ENCODE measurements at places on chromosomes 12 and 14.

GRCh38 chr12:113329791-113330417 lies 5.0 kb downstream of the SLC8B1 start:
- DNase-seq: no peak

DNA sequence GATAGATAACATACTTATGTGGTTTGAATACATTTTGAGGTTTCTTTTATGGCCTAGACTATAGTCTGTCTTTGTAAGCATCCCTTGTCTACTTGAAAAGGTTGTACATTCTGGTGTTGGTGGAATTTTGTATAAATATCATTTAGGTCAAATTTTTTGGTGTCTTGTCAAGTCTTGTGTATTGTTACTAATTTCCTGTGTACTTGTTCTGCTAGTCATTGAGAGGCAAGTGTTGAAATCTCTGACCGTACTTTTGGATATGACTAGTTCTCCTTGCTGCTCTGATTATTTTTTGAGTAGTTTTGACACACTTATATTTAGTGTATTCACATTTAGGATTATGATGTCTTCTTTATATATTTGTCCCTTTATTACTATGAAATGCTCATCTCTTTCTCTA lies 219.6 kb downstream of the CCDC91 start:
- no peak for DNase-seq

GRCh38 chr12:97753332-97753731 lies 290.7 kb downstream of the RMST start:
- DNase-seq: no peak

- DNase-seq: no peak
Observed at GRCh38 chr12:6226002-6226678, 25.9 kb downstream of the CD9 start.

GRCh38 chr14:102363182-102363943 lies 622 bp downstream of the TECPR2 start:
- DNase-seq: peak; percentile 47

DNA sequence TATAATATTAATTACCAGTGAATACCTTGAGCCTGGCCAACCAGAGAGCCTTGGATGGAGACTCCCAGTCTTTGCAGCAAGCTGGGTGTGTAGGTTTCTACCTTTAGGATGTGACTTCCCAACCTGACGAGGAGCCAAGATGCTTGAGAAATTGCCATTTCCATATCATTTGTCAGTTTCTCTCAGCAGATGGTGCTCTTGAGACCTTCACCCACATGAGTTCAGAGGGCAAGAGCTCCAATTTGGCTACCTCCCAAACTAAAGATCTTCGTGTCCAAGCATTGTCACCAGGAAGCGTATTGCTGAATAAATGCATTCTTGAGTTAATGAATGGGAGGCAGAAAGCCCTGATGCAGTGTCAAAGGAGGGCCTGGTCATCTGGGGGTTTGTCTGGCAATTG lies 106.4 kb upstream of the TBX5 start:
- peak; percentile 43 for DNase-seq

- DNase-seq: no peak
Observed at GRCh38 chr12:121568971-121569751, 11.7 kb downstream of the KDM2B start.

DNA sequence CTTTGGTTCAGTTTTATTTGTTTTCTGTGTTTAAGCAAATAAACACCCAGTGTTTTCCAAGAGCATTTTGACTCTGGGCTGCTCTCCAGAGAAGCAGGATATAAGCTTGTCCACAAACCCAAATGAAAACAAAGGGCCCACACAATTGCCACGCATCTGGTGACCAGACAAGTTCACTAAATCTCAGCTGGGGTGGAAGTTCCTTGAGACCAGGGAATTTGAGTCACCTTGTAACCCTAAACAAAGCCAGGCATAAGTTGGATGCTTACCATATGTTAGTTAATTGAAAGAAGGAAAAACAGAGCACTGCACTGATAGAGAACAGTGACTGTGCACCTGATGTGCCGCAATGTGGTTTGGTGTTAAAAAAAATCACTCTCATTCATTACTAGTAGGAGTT lies 1.6 kb upstream of the TXNRD1 start:
- DNase-seq: no peak

DNA sequence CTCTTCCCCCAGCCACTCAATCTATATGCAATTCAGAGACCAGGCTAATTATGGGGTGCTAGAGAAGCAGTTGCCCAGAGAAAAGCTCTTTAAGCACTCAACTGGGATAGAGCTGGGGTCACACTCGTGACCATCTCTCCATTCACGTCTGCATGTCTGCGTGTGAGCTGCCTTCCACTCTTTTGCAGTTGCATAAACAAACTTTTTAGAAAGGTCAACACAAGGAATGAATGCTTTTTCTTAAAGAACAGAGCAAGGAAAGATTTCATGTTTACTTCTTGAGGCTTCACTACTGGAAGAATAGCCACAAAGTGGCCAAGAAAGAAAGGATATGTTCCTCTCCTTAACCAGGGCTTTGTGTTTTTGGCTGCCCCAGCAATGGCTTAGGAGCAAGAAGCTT lies 151.1 kb downstream of the SAMD4A start:
- DNase-seq: no peak

DNA sequence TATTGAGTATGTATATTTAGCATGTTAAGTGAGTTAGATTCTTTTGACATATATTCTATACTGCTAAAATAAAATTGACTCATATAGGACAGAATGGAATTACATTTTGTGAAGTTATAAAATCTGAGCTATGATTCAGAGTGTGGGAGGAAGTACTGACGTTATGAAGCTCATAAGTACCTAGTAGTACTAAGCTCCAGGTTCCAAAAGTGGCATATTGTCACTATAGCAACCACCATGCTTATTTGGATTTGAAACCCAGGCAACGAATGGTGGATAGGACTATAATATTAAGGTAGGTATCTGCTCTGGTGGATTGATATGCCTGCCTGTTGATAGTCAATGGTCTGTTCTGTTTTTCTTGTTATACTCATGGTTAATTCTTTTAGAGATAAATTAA lies 2.2 kb upstream of the FBXO33 start:
- DNase-seq: no peak

GRCh38 chr12:94623161-94623920 lies 27.0 kb downstream of the TMCC3 start:
- no peak for DNase-seq

- DNase-seq: no peak
Observed at GRCh38 chr12:105047308-105047707, 37.0 kb downstream of the ALDH1L2 start.

- DNase-seq: peak; percentile 76
Observed at GRCh38 chr14:95432144-95433093, 84.0 kb downstream of the SYNE3 start.

DNA sequence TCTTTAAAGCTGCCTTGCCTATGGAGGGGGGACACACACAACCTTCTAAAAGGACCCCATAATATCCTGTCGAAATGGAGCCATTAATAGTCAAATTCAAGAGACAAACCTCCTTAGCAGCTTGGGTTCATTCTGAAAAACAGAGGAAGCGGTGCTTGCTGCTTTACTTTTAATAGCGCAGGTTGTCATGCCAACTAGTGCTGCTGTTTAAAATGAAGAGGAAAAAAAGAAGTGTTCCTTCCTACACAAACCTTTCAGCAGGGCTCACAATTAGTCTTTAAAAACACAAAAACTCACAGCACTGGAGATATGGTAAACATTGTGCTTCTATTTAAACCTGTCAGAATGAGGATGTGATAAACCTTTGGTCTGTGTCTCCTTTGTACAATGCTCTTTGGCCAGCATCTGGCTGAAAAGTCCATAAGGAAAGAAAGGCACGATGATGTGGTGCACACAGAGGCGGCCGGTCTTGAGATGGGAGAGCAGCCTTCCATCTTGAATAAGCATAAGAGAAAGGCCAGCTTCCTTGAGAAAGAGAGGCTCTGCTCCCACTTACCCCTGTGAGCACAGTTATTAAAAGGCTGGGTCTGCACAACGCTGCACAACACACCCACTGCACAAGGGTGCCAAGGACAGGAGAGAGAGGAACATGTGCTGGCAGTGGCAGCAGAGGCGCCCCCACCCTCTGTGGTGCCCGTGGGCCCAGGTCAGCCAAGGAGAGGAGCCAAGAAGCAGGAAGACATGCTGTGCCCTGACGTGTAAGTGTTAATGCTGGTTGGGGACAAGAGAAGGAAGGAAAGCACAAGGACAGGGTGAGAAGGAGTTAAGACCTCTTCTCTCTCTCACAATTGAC lies 144.6 kb downstream of the TTC7B start:
- no peak for DNase-seq

DNA sequence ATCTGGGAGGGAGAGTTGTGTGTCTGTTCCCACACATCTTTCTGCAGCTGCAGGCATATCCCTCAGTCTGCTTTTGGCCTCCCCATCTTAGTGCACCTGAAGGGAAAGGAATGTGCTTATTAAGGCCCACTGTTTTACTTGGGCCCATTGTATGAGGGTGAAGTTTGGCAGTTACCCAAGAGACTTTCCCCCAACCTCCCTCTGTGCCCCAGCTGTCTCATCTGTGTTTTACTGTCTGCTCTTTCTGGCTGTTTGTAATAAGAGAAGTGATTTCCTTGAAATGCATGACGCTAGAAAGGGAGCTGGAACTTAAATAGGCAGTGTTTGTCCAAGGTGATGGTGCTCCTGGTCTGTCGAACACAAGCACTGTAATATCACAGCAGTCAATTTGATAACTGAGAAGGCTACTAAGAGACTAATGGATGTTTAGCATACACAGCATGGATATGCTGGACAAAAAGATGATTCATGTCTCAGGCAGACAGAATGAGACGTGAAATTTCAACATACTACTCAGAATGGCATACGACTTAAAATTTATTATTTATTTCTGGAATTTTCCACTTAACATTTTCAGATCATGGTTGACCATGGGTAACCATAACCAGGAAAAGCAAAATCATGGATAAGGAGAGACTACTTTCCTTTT lies 43.6 kb downstream of the FSCB start:
- DNase-seq: no peak

DNA sequence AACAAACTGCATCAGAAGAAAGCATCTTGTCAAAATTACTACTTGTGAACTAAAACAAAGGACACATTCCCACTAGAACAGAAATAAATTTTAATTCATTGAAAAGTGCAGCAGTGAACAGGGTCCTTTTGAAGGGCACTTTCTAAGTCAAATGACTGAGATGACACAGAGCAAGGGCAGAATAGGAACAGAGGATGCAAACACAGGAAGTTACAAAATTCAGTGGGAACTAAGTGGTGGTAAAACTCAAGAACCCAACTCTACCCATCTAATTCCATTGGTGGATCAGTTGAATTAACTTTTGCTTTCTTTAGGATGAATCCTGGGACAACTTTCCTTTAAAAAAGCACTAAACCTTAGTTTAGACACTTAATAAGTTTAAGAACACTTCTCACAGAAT lies 45.8 kb downstream of the GNS start:
- no peak for DNase-seq

DNA sequence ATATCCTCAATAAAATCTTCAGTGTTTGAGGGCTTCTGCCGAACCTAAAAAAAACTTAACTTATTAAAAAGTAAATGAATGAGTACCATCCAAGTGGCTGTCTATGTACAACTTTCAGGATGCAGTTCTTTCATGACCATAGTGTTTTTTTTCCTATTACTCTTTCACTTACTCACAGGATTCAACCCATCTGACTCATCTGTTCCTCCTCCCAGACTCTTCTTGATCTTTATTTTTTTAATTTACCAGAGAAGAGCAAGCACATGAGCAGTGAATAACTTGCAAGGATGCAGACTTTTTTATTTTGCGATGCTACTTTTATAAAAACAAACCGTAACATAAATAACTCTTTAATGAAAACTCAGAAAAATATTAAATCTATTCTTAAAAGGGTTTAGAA lies 24.5 kb downstream of the RECQL start:
- no peak for DNase-seq

DNA sequence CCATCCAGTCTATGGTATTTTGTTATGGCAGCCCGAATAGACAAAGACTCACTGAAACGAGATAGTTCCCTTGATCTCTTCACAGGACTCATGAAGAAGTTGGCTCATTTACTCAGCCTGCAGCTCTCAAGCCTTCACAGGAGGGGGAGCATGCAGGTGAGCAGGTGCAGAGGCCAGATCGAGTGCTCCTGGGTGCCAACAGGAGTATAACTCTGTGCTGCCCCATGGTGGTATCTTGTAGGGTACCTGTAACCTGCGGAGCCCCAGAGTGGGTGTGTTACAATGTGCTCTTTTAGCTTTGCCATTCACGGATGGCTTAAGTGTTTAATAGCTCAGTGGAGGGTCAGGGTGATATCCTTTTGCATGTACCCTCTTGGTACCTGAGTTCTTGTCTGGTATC lies 159.5 kb downstream of the METTL25 start:
- DNase-seq: peak; percentile 47

DNA sequence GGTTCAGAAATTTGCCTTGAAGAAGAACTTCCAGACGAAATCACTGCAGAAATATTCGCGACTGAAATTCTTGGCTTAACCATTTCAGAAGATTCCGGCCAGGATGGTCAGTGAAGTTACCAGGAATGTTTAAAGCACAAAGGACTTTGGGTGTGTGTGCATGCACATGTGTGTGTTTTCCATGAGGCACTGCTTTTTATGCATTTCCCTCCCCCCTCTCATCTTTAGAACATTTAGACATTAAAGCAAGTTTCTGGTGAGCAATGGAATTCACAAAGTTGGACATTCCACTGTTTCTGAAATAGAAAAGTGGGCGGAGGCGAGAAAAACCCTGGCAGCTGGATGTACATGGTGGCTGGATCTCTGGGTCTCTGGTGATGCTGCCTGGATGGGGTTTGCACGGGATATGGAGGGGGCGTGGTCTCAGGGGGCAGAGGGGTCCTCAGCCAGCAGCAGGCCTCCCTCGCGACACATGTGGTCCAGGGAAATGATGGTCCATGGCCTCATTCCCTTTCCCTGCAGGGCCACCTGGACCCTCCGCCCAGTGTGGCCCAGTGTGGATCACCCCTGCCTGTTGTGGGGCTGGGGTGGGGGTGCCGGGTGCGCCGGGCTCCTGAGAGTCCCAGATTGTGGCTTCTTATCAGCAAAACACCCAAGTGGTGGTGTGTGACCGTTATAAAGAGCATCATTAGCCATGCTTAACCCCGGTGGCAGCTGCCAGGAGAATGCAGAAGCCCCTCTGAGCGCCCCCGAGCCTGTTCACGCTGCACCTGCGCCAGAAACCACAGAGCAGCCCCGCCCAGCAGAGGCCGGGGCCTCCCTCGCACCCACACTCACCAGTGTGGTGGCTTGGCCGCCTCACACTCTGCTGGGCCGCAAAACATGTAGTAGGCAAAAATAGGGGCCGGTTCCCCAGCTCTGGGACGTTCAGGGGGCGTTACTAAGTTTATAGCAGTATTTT lies 17.8 kb upstream of the BCL7A start:
- no peak for DNase-seq

- DNase-seq: no peak
Observed at GRCh38 chr14:100153560-100153959, 5.9 kb downstream of the DEGS2 start.

GRCh38 chr12:124130691-124131591 lies 157.9 kb downstream of the ZNF664 start:
- DNase-seq: peak; percentile 62

- DNase-seq: no peak
Observed at GRCh38 chr12:125882141-125882540, 816.9 kb downstream of the AACS start.
